Midbrain (tissue), 1 donor: ENCODE measurements at places on chromosomes 7 and 10.

- no peak for DNase-seq
Measured at GRCh38 chr10:23432166-23432565, 6.7 kb upstream of the OTUD1 start.

DNA sequence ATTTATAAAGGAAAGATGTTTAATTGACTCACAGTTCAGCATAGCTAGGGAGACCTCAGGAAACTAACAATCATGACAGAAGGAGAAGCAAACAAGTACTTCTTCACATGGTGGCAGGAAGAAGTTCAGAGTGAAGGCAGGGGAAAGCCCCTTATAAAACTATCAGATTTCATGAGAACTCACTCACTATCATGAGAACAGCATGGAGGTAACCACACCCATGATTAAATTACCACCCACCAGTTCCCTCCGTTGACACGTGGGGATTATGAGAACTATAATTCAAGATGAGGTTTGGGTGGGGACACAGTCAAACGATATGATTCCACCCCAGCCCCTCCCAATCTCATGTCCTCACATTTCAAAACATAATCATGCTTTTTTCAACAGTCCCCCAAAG is 124.2 kb upstream of the PCGF5 start:
- DNase-seq, result no peak

DNA sequence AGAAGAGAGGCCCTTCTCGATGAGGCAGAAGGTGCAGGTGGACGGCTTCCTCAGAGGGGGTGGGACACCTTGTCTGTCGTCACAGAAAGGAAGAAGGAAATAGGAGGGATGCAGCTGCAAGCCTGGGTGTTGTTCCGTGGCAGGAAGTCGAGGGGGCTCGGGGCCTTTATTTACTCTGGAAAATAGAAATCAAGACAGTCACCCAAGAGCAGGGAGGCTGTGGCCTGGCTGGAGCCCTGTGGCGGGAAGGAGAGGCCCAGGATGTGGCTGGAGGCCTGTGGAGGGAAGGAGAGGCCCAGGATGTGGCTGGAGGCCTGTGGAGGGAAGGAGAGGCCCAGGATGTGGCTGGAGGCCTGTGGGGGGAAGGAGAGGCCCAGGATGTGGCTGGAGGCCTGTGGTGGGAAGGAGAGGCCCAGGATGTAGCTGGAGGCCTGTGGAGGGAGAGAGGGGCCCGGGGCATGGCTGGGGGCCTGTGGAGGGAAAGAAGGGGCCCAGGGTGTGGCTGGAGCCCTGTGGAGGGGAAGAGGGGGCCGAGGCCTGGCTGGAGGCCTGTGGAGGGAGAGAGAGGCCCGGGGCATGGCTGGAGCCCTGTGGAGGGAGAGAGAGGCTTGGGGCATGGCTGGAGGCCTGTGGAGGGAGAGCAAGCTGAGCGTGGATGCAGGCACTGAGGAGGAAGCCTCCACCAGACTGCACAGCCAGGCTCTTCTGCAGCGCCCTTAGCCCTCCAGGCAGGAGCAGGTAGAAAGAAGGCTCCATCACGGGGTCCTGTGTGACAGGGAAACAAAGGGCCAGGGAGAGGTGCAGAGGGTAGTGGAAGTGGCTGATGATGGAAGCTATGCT is 97.3 kb upstream of the SFMBT2 start:
- DNase-seq, result no peak

- no peak for DNase-seq
Measured at GRCh38 chr7:133978502-133979295, 148.4 kb upstream of the LRGUK start.

- no peak for DNase-seq
Measured at GRCh38 chr10:29841724-29842649, 207.2 kb upstream of the SVIL start.

DNA sequence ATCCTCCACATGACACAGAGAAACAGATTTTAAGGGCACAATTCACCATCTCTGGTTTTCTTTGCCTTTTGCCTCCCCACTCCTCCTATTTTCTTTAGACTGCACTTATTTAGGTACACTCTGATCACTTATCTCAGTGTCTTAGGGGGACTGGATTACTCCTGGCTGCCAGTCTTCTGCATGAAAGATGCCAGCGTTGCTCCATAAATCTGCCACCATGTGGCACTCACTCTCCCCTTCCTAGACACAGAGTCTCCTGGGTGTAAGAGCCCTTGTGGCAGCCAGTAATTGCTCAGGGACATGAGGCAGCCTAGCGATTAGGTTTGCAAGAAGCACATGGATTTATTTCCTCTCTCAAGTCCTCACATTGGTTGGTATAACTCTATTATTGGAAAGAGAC is 34.5 kb upstream of the RBM20 start:
- DNase-seq, result no peak

- DNase-seq, result no peak
Measured at GRCh38 chr7:116325517-116325916, 115.2 kb downstream of the TES start.

DNA sequence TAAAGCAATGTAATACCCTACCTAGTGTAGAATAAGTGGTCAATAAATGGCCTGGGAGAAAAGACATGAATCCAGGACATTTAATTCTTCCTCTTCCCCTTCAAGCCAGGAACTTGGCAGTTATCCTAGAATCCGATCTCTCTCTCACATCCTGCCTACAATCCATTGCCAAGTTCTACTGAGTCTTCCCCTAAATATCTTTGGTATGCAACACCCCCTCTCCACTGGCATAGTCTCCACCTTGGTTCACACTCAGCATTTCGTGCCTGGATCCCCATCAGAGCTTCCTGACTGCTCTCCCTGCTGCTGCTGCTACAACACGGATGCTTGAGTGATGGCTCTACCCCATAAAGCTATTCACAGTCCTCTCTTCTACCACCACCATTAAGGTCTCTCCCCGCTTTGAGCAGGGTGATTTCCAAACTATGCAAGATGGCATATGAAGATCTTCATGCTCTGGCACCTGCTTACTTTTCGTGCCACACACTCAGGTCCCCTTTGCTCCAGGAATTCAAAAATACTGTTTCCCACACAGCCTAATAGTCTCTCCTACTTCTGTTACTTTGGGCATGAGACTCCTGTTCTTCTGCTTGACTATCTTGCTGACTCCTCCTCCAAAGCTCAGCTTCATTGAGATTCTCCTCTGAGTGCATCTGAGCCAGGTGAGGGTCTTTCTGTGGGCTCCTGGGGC is 4.8 kb downstream of the ANK3 start:
- DNase-seq, result no peak

DNA sequence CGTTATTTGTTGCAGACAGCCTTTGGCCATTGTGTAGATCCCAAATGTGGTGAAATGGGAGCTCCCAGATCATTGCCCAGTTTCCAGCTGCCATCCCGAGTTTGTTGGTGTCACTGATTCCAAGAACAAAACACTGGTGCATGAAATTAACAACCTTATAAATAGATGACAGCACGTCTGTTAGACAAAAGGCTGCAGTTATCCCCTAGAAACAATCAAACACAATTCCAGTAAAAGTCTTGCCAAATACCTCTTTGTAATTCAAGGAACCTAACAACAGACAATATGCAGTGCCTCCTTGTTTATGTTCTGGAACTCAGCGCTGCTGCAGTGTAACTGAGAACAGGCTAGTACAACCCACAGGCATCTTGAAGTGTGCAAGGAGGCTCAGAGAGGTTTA is 404.5 kb downstream of the PAXIP1 start:
- DNase-seq, result peak; percentile 42

DNA sequence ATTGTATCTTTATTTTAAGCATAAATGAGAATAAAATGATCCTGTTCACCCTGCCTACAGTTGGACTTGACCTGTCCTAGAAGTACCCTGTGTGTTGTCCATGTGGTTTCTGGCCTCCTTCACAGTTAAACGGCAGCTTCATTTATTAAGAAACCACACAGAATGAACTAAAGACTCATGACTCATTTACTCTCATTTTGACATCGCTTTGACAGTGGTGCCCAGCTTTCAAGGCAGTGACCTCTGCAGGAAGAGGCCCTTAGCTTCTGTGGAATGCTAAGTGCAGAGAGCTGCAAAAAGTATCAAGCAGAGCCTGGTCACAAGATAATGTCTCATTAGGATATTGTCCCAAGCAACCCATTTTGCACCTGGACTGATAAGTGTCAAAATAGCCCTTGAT is 93.4 kb downstream of the AVL9 start:
- no peak for DNase-seq

- DNase-seq, result peak; percentile 47
Measured at GRCh38 chr7:139132887-139133286, 23.4 kb upstream of the ZC3HAV1 start.

DNA sequence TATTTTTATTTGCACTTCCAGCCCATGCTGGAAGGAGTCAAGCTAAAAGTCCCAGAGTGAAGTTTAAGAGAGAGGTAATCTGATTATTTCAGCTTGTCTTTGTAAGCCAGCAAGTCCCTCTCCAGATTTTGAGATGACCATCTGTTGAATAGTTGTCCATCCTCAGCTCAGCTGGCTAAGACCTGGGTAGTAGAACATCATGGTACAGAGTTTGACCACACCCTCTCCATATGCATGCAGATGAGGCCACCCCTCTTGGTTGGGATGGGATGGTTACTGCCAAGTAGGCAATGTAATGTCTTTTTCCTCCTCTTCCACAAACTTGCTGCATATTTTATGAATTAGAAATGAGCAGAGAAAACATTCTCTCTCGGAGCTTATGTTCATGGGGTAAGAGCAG is 639.8 kb downstream of the SORCS3 start:
- DNase-seq, result no peak

DNA sequence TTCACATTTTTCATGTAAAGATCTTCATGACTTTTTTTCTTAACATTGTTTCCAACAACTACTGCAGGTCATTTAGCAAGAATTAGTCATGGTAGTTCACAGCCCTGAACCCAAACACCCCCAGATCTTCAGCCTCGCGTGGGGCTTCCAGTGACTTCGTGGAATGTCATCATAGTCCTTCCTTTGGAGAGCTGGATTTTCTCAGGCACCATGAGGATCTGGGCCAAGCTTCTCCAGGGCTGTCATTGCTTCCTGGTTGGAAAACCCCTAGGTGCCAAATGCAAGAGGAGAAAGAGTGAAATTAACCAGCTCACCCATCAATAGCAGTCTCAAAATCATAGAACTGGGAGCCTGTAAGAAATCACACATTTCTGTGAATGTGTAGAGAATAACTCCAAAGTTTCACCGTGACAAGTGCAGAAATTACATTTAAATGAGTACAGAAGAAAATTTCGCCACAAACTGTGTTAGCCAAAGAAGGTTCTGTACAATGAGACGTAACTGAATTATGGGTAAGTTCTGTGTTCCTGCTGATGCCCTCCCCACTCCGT is 175.4 kb downstream of the CELF2 start:
- DNase-seq, result no peak

GRCh38 chr10:132458586-132459300 is 61.7 kb downstream of the PWWP2B start:
- DNase-seq, result peak; percentile 36

GRCh38 chr7:43372676-43373355 is 210.1 kb upstream of the STK17A start:
- no peak for DNase-seq

DNA sequence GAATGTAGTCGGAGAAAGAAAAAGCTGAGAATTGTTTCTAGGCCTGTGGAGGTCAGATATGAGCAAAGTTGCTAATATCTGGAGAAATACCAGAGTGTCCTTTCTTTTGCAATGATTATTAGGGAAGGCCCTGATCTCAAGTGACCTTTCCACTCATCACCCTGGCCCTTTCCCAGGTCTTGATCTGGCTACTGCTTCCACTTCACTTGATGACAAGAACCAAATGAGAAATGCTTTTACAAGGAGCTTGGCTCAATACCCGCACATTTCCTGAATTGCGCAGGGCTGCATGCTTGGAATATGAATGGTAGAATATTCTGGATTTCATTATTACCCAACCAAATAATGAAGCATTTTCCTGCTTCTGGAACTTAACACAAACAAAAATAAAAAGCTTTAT is 104.6 kb downstream of the ITGB8 start:
- no peak for DNase-seq

DNA sequence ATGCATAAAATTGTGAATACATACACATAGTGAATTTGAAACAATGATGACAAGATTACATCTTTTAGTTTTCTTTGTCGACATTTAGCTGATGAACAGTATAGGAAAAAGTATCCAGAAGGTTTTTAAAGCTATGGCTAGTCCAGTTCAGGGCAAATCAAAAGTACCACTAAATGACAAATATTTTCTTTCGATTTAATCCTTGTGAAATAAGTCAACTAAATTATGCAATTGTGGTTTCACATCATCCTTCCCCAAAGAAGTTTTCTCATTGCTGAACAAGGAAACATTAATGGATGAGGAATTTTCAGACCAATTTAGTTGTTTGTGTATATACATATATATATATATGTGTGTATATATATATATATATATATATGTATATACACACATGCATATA is 774.0 kb downstream of the DNAJB9 start:
- DNase-seq, result no peak

DNA sequence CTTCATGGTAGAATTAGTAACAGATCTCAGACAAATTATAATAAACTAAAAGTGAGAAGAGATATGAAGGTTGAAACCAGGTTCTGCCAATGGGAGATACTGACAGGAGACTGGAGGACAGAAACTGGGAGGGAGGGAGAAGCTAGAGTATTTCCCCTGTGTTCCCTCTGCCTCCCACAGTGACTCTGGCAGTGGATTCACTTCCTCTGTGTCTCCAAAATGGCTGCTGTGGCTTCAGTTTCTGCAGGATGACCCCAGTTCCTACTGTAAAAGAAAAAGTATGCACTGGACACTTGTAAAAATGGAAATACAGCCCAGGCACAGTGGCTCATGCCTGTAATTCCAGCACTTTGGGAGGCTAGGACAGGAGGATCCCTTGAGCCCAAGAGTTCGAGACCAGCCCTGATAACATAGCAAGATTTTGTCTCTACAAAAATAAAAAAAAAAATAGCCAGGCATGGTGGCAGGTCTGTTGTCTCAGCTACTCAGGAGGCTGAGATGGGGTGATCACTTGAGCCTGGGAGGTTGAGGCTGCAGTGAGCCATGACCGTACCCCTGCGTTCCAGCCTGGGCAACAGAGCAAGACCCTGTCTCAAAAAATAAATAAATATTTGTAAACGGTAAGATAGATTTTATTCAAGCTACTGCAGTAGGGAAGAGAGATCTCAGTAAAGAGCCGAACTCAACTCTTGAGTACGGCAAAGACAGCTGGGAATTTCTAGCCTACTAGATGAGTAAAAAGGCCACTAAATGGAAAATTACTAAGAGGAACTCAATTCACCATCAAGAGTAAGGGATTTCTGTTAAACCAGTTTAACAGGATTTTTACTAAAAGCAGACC is 156.6 kb upstream of the TRIM24 start:
- no peak for DNase-seq

GRCh38 chr10:75303045-75303777 is 67.5 kb upstream of the COMTD1 start:
- no peak for DNase-seq

GRCh38 chr7:77649716-77650349 is 46.4 kb upstream of the RSBN1L start:
- DNase-seq, result no peak

- no peak for DNase-seq
Measured at GRCh38 chr7:116180302-116180701, 30.0 kb upstream of the TES start.

GRCh38 chr7:2040893-2041270 is 191.9 kb downstream of the MAD1L1 start:
- DNase-seq, result no peak

- DNase-seq, result no peak
Measured at GRCh38 chr7:98354511-98355249, 46.2 kb downstream of the BAIAP2L1 start.
